HEK293T (cell line): ENCODE measurements at places on chromosomes 3 and 15.

- DNase-seq, result no peak
These were observed 183.9 kb downstream of the TPRG1 start for GRCh38 chr3:189355481-189356201.

DNA sequence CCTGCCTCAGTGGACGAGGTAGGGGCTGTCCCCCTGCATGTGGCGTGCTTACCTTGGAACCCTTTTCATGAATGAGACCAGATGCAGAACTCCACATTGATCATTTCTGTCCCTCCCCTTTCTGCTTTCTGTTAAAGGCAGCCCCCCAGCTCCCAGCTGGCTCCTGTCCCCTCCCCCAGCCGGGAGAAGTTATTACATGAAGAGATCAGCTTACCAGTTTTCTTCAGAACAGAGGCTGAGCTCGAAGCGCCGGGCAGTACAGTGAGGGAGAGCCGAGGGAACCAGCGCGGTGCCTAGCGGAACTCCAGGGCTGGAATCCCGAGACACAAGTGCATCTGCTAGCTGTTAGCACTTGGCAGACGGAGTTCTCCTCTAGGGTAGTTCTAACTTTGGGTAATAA lies 263.3 kb upstream of the NR2E3 start:
- DNase-seq, result peak; percentile 40

GRCh38 chr3:88112289-88112688 lies 37.5 kb upstream of the C3orf38 start:
- no peak for DNase-seq

- no peak for DNase-seq
These were observed 25.8 kb downstream of the USP4 start for GRCh38 chr3:49313896-49314688.

GRCh38 chr3:160828880-160829279 lies 72.8 kb downstream of the PPM1L start:
- no peak for DNase-seq
